Neural progenitor cell (in vitro differentiated cells): ENCODE measurements at places on chromosomes 11 and 22. TPM values are rescaled to one million over a fixed set of nuclear protein-coding genes. Genes with fewer than 3 reads are reported as not detected.

DNA sequence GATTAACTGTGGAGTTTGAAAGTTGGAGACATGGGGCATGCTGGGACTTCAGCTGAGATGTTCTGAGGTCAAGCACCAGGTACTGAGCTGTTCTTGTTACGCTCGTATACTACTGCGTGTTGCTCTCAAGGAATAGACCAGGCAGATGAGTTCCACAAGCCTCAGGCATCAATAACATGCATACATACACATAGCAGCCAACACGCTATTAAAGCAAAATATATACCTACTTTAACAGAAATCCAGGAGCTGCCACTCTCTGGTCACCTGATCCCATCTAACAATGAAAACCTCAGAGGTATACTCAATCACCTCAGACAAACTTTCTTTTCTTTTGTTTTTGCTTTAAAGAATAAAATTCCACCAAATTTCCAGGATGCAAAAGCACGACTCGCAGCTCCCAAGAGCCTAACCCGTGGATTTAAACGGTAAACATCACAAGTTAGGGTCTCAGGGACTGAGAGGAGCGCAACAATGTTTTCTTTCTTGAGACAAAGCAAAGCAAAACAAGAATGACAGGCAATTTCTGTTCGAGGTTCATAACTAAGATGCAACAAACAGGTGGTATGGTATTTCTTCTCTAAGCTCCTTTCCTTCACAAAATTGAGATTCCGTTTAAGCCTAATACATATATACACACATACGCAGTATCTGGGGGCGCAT lies 16.5 kb downstream of the BLID start:
- no peak for DNase-seq

DNA sequence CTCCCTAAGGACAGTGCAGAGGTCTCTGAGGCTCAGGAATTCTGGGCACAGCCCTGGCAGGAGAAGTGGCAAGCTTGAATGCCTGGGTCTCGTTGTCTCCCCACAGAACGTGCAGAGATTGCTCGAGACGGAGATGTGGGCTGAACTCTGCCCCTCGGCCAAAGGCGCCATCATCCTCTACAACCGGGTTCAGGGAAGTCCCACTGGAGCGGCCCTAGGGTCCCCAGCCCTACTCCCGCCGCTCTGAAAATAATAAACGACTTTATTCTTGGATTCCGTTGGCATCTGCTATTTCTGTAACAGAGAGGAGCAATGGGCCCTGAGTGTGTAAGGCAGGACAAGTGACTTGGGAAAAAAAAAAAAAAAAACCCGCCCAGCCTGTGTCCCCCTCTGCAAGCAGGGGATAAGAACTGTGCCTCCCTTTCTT lies 591 bp upstream of the DNAJC4 start:
- DNase-seq = no peak

- no peak for DNase-seq
Measured at GRCh38 chr22:48945621-48946458, 881.8 kb downstream of the BRD1 start.

Gene GGTLC2
- not detected in 2 replicates for total RNA-seq

- no peak for DNase-seq
Measured at GRCh38 chr11:126426820-126427749, 71.6 kb downstream of the ST3GAL4 start.

DNA sequence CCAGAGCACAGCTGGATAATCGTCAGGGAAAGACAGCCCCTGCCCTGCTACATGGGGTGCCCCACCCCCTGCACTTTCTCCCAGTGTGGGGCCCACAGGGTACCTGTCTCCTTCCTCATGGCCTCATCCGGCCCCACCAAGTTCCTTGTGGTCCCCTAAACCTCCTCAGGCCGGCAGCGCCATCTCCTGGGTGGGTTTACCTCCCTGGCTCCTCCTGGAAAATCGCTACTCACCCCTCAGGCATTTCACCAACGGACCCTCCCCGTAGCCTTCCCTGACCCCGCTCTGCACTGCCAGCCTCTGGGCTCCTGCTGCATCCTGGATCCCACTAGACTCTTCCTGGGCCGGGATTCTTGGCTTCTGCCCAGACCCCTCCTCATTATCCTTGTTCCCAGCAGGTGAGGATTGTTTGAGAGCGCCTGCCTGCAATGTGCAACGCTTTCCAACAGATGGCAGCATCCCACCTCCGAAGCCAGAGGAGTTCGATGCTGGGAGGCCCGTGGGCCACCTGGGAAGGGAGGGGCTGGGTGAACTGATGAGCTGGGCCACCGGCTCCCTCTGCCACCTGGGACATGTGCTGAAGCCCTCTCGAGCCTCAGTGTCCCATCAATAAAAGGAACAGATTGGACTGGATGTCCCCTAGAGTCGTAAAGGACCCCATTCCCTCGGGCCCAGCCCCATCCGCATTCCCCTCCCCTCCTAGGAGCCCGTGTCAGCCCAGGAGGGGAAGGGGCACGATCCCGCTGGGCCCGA lies 44.2 kb upstream of the TTLL12 start:
- peak; percentile 89 for DNase-seq

Gene ANO3
- total RNA-seq = 0.90 and 2.5 TPM in 2 replicates

Gene TRIM34
- 4.1 and 4.5 TPM in 2 replicates for total RNA-seq

DNA sequence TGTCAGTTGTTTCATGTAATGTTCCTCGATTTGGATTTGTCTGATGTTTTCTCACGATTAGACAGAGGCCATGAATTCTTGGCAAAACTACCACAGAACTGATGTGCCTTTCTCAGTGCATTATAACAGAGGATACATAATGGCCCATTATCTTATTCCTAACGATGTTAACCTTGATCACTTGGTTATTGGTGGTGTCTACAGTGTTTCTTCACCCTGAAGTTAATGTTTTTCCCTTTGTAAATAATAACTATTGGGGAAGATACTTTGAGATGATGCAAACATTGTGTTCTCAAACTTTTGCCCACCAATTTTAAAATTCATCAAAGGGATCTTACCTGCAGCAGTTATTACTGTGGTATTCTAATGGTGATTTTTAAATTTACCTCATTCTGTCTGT lies 13.1 kb downstream of the RAB6A start:
- DNase-seq = no peak

Gene BAIAP2L2
- 0.86 and 2.6 TPM in 2 replicates for total RNA-seq
